ENCODE measurements at places on chromosomes 5 and 9.

GRCh38 chr5:132437604-132438266 is 52.8 kb downstream of the IRF1 start:
- peak; percentile 87 for DNase-seq

- DNase-seq: no peak
These were observed 142.5 kb downstream of the SNCAIP start for GRCh38 chr5:122454541-122454940.

GRCh38 chr9:21684231-21684630 is 118.2 kb upstream of the MTAP start:
- no peak for DNase-seq

DNA sequence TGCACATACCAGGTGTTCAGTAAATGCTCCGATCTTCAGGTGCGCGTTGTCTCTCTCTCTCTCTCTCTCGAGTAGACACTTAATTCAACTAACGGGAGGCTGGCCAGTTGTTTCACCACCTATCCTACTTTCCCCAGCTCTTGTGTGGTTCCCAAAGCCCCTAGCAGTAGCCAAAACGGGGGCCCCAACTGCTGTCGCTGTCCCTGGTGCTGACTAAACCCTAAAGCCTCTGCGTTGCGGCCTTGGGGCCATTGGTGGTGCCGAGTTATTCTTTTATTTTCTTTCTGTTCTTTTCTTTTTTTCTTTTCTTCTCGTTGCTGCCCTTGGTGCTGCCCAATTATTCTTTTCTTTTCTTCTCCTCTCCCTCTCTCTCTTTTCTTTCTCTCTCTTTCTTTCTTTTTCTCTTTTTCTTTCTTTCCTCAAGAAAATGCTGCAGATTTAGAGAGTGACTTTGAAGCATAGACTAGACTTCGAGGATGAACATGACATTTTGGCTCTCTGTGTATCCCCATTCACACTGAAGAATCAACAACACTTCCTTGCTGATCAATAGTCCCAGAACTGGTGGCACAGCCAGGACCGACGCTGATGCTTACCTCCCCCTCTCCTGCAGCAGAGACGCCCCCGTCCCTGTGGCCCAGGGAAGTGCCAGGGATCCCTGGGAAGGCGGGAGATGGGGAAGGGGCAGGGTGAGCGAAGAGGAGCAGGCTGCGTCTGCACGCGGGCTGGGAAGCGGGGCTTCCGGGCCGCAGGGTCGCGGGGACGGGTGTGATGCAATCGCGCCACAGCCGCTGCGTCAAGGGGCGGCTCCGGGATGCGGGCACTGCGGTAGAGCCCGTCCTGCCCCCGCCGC is at the start of gene FBLL1:
Gene FBLL1, plus strand, starts transcription at position 785 of the 853 bp plus-strand sequence. CDS start 200 bp downstream, outside the sequence.
- peak; percentile 67 for DNase-seq

- DNase-seq: no peak
These were observed 29.4 kb downstream of the ABITRAM start for GRCh38 chr9:108963459-108964143.

- DNase-seq: no peak
These were observed 39.2 kb downstream of the TSTD2 start for GRCh38 chr9:97593960-97594359.

- DNase-seq: no peak
These were observed 966 bp downstream of the SNX2 start for GRCh38 chr5:122775550-122776542.

GRCh38 chr9:3951161-3951665 is 348.7 kb downstream of the GLIS3 start:
- DNase-seq: no peak

- DNase-seq: peak; percentile 51
These were observed 428 bp downstream of the EFNA5 start for GRCh38 chr5:107670087-107670931.

GRCh38 chr9:28410411-28410810 is 837.1 kb upstream of the C9orf72 start:
- no peak for DNase-seq

- DNase-seq: no peak
These were observed 24.2 kb downstream of the IL9 start for GRCh38 chr5:135871268-135871915.

- DNase-seq: no peak
These were observed 278.0 kb downstream of the ADAMTS6 start for GRCh38 chr5:65203746-65204145.

GRCh38 chr5:61026004-61026403 is 81.0 kb downstream of the NDUFAF2 start:
- DNase-seq: no peak

- DNase-seq: no peak
These were observed 51.0 kb downstream of the PTPDC1 start for GRCh38 chr9:94135222-94135621.

DNA sequence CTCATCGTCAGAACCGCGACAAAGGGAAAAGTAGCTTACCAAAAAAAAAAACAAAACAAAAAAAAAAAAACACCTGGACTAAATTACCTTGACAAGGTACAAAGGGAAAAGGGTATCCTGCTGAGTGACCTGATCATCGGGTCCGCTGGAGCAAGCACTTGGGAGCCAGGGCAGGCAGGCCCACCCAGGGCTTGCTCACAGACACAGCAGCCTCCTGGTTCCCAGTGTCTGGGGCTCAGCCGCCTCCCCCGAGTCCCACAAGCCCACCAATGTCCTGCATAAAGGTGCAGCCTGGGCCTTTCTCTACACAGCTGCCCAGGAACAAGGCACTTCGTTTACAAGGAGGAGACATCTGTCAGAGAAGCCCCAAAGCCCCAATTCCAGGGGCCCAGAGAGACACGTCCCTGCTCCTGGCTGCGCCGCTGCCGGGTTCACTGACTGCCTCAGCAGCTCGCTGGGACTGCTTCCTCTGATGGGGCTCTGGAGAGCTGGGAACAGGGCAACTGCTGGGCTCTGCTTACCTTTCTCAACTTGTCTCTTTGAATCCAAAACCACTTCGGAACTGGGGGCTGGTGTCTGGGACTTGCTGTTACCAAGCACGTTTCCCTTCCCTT is 63.4 kb downstream of the GOLM1 start:
- DNase-seq: no peak

- DNase-seq: no peak
These were observed 42.5 kb downstream of the WHRN start for GRCh38 chr9:114462791-114463190.

DNA sequence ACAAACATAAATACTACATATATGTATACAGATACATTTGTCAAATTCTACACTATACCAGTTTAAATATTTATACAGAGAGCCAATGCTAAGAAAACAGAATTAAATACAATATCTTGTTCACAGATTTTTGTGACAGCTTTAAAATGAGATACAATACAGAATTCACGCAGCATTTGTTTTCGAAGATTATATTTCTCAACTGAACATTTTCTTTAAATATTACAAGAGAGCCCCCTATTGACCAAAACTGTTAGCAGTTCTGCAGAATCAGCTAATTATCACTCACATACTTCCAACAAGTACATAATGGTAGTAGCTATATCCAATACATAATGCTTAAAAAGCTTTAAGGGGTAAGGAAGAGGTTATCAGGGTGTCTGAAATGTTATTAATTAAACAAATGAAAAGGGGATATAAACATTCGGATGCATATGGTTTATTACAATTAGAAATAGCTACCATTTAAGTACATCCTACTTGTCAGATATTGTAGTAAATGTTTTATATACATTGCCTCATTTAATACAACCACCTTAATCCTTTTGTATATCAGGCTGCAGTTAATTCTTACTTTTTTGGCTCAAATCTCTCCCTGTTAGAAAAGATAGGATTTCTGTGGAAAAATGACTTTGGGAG is 31.7 kb downstream of the ZDHHC21 start:
- no peak for DNase-seq

DNA sequence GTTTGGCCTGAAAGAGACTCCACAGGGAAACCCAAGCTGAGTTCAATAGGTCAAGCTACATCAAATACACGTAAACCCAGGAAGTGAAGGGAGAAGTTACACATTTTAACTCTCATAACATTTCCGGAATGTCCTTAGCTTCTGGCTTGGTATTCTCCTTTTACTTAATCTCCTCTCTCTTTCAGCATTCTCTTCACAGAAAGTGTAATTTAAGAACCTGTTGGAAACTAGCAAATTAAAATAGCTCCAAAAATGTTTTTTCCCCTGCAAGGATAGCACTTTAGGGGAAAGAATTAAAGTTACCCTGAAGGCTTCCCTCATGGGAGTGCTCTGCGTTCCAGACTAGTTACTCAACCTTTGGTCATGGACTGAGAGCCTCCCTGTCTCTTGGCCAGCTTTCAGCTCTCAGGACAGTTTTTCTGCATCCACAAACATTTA is 292.7 kb upstream of the TARS1 start:
- peak; percentile 67 for DNase-seq

DNA sequence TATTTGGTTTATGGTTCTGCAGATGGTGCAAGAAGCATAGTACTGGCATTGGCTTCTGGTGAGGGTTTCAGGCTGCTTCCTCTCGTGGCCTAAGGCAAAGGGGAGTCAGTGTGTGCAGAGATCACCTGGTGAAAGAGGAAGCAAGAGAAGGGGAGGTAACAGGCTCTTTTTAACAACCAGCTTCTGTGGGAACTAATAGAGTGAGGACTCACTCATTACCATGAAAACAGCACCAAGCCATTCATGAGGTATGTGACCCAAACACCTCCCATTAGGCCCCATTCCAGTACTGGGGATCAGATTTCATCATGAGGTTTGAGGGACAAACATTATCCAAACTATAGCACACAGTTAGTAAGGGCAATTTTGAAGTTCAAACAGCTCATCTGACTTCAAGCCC is 263.5 kb downstream of the TMEM38B start:
- DNase-seq: no peak

DNA sequence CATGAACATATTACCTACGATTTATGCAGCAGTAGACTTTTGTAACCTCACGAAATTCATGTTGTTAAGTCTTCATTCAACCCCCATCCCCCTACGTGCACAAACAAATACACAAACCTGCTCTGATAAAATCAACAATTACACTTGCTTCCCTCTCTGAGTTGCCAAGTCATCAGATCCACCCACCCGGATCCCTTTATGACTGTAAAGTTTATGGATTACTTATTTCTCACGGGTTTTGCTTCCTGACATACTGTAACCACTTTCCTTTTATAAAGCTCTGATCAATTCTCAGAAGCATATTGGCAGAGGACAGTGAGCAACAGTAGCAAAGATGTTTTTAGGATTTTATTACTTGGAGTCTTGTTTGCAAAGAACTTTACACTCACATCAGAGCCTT is 70.5 kb downstream of the MLLT3 start:
- DNase-seq: no peak

- no peak for DNase-seq
These were observed 127.0 kb downstream of the CWC27 start for GRCh38 chr5:64895748-64896147.

DNA sequence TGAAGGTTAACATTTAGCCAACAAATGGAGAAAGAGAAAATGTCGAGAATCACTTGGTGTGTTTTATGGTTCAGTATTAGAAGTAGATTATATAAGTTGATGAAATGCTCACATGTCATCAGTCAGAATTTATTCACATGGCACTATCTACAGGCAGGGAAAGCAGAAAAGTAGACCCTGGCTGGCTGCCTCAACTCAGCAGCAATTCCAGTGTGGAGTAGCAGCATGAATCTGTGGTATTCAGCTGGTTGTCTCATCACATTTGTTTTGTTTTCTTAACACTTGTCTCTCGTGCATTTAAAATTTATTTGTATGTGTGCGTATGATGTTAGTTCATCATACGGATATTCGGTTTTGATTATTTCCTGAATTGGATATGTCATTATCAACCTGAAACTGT is 153.5 kb upstream of the OR13F1 start:
- no peak for DNase-seq

DNA sequence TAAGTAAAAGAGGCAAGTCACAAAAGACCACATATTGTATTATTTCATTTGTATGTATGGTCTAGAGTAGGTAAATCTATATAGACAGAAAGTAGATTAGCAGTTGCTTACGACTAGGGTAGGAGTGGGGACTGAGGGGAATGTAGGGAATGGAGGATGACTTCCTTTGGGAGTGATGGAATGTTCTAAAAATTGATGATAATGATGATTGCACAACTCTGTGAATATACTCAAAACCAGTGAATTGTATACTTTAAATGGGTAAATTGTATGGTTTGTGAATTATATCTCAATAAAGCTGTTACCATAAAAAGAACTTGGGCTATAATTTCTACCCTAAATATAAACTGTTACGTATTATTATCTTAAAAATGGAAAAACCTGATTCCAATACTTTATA is 35.0 kb downstream of the ADAMTS6 start:
- DNase-seq: no peak

- DNase-seq: peak; percentile 90
These were observed 112.9 kb upstream of the LMX1B start for GRCh38 chr9:126500600-126501382.

DNA sequence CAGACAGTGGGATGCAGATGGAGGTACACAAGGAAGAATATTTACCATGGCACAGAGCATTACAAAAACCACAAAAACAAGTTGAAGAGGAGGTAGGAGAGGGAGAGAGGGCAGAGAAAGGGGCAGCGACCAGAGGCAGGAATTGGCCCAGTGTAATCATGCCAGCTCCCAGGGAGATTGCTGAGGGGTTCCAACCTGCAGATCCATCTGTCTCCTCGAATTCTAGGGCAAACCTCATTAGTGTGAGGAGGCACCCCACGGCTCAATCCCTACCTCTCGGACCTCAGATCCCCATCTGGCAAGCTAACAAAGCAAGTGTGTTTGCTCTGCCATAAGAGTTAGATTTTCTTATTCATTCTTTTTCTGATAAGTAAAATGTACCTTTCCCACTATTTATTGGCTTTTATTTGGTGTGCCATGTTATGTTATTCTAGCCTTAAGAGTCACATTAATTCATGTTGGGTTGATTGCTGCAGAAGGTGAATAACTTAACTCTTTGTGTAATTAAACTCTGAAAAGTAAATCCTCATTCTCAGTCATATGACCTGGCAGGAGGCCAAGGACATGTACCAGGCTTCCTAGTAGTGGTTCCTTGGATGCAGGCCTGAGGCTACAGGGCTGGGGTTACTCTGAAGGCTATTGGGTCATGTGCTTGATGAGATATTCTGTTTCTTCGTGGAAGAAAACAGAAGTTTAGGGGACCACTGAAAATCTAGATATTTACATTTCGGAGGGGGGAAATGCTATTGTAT is 315.2 kb upstream of the ATP10B start:
- DNase-seq: no peak

DNA sequence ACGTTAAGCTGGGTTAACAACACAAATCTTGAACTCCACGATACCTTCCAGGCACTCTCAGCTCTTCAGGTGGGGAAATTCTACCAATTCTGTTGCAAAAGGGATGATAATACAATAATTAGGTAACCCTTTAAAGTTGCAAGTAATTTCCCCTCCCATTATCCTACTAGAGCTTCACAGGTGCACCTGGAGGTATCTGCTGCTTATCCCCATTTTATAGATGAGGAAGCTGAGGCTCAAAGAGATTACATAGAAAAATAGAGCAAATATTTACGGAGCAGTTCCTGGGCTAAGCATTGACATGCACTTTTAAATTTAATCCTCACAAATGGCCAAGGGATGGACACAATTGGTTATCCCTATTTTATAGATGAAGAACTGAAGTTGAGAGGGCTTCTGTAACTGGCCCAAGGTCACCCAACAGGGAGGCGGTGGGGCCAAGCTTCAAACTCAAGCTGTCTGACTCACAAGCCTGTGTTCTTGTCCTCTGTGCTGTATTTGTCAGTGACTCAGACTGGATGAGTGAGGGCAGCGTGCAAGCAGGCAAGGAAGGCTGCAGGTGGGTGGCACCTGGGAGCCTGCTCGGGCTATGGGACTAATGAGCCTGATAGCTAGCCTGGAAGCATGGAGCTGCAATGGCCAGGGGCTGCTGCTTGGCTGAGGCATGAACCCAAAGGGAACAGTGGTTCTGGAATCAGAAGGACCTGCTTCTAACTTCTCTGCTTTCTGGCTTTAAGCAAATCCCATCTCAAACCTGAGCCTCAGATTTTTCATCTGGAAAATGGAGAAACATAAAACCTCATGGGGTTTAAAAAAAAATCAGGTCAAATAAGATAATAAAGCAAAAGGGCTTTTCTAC is 105.5 kb downstream of the PDE6A start:
- no peak for DNase-seq
